Right cardiac atrium (tissue), 5 donors: ENCODE measurements at places on chromosomes 3 and 15.

DNA sequence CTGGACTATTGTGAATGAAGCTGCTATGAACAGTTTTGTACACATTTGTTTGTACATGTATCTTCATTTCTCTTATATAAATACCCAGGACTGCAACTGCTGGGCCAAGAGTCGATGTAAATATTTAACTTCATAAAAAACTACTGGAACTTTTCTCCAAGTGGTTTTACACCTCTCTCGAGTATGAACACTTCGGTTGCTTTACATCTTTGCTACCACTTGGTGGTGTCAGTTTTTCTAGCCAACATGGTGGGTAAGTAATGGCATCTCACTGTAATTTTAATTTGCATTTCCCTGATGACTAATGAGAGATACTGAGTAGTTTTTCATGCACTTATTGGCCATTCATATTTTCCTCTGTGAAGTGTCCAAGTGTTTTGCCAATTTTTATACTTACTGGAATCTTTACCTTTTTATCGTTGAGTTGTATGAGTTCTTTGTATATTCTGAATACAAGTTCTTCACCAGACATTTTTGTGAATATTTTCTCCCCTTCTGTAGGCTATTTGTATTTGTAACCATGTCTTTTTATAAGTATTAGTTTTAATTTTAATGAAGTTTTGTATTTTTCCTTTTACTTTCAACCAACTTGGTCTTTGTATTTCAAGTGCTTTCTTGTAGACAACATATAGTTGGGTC is 44.4 kb downstream of the PCOLCE2 start:
- no peak for DNase-seq

DNA sequence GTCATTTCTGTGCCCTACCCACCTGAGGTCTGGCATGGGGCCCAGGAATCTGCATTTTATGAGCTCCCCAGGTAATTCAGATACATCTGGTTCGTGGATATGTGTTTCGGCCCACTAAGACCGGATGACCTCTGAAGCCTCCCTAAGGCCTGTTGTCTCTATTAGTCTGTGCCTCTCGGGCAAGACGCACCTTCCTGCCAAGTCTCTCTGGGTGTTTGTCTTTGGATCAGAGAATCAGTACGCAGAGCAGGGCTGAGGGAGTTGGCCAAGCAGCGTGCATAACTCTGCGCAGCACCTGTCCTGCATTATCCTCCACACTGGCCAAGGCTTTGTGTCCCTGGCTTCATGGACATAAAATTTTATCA is 181.0 kb downstream of the THSD4 start:
- no peak for DNase-seq

- no peak for DNase-seq
Observed at GRCh38 chr15:90309020-90309419, 43.1 kb upstream of the ZNF774 start.

DNA sequence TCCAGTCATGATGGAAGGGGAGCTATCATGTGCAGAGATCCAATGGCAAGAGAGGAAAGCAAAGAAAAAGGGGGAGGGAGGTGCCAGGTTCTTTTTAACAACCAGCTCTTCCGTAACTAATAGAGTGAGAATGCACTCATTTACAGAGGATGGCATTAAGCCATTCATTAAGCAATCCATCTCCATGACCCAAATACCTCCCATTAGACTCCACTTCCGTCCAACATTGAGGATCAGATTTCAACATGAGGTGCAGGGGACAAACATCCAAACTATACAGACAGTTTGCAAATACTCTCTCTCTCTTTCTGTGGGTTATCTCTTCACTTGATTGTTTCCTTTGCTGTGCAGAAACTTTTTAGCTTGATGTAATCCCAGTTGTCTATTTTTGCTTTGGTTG is 21.2 kb downstream of the ZDHHC23 start:
- DNase-seq = no peak
